ENCODE measurements at places on chromosomes 13 and 19.

DNA sequence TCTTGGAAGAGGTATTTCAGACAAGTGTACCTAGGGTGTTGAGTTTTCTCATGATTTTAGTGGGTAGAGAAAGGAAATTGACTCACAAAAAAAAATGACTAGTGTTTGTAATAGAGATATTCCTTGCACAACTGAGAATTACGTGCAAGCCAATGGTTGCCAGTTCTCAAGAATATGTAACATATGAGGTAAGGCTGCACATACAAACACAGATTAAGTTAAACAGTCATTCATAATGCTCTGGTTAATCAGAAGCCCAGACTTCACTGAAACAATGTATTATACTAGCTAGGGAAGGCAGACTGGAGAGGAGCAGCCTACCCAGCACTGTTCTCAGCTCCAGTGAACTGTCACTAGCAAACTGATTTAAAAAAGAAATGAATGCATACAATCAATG, 418.3 kb downstream of the DIAPH3 start:
- DNase-seq, result no peak

- DNase-seq, result peak; percentile 68
These were observed 5.5 kb upstream of the QTRT1 start for GRCh38 chr19:10695401-10696398.

GRCh38 chr13:100984085-100984705, 309.6 kb upstream of the TMTC4 start:
- DNase-seq, result no peak

GRCh38 chr19:2059422-2060201, 8.6 kb upstream of the MKNK2 start:
- DNase-seq, result peak; percentile 68

GRCh38 chr13:36385489-36385888, 39.3 kb upstream of the SPART start:
- DNase-seq, result peak; percentile 26

DNA sequence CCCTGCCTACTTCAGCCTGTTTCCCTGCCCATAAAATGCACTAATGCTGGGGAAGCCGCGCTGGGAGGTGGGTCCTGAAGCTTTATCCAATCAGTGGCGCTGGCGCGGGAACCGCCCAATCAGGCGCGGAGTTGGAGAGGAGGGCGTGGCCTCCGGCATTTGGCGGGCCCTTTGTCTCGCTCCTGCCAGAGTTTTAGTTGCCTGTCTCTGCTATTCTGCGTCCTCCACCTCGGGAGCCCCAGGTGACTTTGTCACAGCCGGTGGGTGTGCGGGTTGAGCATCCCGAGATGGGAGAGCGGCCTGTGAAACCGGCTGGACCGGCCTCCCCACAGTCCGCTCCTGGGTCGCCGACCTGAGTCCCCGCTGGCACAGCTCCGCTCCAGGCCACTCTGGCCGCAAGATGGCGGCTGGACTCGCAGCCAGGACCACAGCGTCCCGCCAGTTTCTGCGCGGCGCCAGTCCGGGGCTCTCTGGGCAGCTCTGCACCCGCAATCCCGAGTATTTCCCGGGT, 30.7 kb upstream of the ZNF429 start:
- DNase-seq, result no peak

DNA sequence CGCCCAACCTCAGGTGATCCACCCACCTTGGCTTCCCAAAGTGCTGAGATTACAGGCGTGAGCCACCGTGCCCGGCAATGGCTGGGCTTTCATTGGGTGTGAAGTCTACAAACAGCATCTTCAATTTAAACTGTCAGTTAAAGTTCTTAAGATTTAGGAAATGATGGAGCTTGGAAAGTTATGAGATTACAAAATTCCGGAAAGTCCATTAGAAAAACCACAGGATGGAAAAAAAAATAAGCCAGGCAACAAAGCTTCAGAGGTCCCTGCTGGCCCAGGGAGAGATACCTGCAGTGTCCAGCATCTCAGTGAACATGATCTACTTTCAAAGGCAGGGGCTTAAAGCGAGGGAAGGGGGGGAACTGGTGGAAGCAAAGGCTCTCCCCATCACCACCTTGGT, 4.6 kb upstream of the ZNF587B start:
- DNase-seq, result no peak

DNA sequence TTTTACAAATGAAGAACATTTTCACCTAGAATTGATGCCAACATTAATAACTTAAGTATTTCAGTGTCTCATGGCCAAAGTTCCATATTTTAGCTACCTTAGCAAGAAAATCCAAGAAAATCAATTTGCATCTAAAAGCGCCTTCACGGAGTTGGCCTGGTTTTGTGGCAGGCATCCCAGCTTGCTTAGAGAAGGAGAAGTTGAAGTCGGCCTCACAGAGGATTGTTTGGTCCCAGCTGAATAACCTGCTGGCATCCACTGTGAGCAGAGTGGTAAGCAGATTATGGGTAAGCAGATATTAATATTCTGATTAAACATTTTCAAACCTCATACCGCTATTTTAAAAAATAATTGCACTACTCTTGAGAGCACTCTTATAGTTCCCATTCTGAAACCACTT, 62.3 kb upstream of the STARD13 start:
- no peak for DNase-seq

Measured in LHCN-M2 (cell line).